ENCODE measurements at places on chromosomes 2 and 18. TPM values are rescaled to one million over a fixed set of nuclear protein-coding genes. Genes with fewer than 3 reads are reported as not detected.
A peak's percentile ranks its signal among the peaks of the same experiment; 100 is the strongest.

DNA sequence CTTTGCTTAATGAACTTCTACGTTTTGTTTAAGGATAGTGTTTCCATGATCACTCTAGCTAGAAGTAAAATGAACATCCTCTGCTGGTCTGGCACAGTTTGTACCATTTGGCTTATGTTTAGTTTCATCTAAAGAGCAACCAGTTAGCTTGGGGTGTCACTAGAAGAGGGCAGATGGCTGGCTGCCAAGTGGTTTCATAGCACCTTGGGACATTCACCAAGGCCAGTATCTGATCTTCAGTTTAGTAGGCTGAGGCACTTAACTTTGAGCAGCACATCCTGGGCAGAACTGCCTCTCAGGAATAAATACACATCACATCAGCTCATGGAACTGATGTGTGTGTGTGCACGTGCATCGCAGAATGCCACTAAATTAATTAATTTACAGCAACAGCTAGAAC, 68.4 kb downstream of the NXPH2 start:
- DNase-seq: no peak

DNA sequence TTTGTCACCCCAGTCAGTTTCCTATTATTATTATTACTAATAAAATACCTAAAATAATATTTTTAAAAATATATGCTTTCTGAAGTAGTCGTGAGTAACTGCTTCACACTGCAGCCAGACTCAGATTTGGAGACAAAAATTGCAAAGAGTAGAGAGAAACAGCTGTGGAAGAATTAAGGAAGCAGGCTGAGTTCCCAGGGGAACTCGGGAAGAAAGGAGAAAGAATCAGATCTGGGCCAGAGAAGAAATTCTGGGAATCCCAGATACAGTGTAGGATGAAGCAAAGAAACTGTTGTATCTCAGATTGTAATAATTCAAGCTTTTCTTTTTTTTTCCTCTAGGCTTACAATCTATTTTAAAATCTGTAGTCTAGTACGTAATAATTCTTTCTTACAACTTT, 182.3 kb downstream of the FTCDNL1 start:
- peak; percentile 47 for DNase-seq

- DNase-seq: peak; percentile 15
Measured at GRCh38 chr2:204090021-204090420, 153.5 kb downstream of the ICOS start.

GRCh38 chr2:182868054-182868796, 1.8 kb upstream of the FRZB start:
- DNase-seq: peak; percentile 16

- DNase-seq: no peak
Measured at GRCh38 chr18:48035556-48035860, 105.0 kb upstream of the SMAD2 start.

GRCh38 chr2:74843899-74844298, 10.0 kb downstream of the HK2 start:
- no peak for DNase-seq

The POU3F3 gene
- not detected for polyA plus RNA-seq

The LINC00305 gene
- polyA plus RNA-seq: not detected

The FOSL2 gene
- polyA plus RNA-seq: 17.9 TPM

- DNase-seq: no peak
Measured at GRCh38 chr2:25160376-25160775, 8.0 kb downstream of the POMC start.

DNA sequence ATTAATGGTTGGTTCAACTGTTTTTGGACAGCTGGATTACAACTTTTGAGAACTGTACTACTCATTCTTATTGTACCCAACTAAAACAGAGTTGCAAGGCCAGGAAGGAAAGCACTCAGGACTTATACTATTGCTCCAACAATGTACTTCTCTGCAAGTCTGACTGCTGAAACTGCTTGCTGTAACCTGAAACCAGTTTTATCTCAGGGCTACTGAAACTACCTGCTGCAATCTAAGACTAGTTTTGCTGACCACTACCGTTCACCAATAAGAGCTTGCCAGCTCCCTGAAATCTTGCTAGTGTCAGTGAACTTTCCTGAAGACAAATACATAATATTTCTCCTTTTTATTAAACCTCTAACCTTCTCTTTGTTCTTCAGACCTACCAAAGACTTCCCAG, 157.3 kb downstream of the CDCA7 start:
- DNase-seq: no peak

The DSG2 gene
- 4.0 TPM for polyA plus RNA-seq

DNA sequence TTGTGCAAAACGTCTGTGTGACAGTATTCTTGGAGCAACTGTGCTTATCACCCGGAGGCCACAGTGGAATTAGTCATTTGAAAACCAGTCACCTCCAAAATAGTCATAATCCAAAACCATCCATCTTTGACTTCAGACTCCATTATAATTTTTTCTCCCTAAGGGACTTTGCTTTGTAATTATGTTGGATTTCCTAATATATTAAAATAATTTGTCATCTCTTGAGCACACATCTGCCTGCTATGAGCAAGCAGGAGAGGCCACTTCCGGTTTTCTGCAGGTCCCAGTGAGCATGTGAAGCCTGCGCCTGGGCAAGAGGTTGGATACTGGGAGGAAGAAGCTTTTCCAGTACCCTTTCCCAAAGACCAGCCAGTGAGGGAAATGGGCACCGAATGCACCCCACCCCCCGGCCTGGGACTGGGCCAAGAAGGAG, 57.7 kb downstream of the ODC1 start:
- no peak for DNase-seq

DNA sequence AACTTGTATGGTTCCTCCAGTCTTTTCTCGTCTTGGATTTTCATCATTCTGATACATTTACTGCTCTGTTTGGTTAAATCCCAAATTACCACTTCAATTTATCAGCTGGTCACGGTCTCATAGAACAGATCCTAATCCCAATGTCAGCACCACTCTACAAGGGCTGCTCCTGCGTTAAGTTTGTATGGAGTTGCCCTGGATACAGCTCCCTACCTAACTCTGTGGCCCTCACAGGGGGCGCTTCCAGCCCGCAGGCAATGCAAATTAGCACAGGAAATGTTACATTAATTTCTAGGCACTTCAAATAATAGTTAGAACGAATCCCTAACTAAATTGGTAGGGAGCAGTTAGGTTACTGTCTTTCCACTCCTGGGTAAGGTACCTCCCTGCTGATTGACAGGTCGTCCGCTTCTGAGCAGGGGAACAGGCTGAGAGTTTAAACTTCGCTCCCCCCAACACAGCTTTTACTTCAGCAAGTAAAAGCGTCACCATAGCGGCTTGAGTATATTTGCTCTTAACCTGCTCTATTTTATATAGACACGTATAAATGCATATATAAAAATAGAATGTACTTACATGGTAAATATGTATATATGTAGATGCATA, 238.5 kb upstream of the FANCL start:
- DNase-seq: no peak

The TWIST2 gene
- polyA plus RNA-seq: 8.7 TPM

The SCN7A gene
- 62.3 TPM for polyA plus RNA-seq

DNA sequence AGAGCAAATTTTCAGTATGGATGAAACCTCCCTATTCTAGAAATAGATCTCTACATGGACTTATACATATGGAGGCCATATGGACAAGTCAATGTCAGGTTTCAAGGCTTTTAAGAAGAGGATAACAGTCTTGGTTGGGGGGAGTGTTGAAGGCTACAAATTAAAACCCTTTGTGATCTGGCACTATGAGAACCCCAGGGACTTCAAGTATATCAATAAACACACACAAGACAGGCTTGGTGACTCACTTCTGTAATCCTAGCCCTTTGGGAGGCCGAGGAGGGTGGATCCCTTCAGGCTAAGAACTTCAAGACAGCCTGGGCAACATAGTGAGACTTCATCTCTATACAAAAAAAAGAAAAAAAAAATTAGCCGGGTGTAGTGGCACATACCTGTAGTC, 127.2 kb upstream of the SP5 start:
- DNase-seq: no peak

- no peak for DNase-seq
Measured at GRCh38 chr2:13414897-13415296, 698.2 kb downstream of the TRIB2 start.

- peak; percentile 34 for DNase-seq
Measured at GRCh38 chr2:174901075-174901474, 104.1 kb downstream of the CHN1 start.

- no peak for DNase-seq
Measured at GRCh38 chr18:34514238-34514637, 195.9 kb upstream of the DTNA start.

The SLC9A4 gene
- polyA plus RNA-seq: not detected

DNA sequence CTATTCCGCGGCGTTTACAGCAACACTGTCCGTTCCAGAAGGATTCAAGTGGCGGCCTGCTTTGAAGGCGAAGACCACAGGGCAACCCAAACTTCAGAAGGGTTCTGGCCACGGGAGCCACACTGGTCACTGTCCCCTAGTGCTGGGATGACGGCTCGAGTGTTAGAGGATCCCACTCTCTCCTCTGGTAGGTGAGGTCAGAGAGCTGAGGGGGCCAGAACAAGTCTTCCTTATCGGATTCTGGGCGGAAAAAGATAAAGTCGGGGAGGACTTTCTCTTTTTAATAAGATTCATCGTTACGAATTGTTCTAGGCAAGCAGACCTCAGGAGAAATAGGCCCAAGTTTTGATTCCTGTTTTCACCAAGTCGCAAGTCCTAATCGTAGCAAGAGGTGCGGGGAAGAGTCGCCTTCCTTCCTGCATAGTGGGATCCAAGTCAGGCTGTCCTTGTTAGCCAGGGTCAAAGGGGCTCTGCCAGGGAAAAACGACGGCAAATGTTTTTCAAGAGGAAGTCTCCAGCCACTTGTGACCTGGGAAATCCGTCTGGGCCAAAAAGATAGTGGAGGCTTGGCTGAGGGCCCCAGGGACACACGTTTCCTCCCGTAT, 864 bp upstream of the MYL12A start:
- peak; percentile 54 for DNase-seq

DNA sequence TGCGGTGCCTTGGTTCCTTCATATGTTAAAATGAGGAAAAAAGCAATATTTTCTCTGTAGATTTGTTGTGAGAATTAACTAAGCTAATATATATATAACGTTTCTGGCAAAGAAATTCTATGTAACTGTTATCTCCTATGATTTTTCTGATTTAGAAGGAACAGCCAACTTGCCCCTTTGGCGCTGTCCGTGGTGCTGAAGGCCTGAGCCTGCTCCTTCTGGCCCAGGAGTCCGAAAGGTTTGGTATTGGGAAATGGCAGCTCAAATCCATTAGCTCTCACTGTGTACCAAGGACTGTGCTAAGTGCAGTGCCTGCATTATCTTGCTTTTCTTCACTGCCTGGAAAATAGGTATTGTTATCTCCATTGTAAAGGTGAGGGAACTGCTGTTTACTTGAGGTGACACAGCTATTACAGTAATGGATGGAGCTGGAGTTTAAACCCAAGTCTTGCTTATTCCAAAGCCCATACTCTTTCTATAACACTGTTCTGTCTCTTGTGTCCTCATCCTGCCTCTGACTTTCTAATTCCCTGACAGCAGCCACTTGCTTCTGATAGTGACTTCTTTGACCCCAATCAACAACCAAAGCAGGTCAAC, 52.2 kb downstream of the C1QL2 start:
- peak; percentile 26 for DNase-seq

GRCh38 chr18:58370038-58370580, 258.8 kb downstream of the ALPK2 start:
- DNase-seq: no peak

The C1D gene
- polyA plus RNA-seq: 33.3 TPM

Measured in muscle of back (tissue), 13 donors.